HFF-Myc (cell line): ENCODE measurements at places on chromosomes 5 and 9.

- DNase-seq, result no peak
Observed at GRCh38 chr5:132435886-132436285, 54.7 kb downstream of the IRF1 start.

- no peak for DNase-seq
Observed at GRCh38 chr5:88827997-88828396, 55.0 kb downstream of the MEF2C start.

DNA sequence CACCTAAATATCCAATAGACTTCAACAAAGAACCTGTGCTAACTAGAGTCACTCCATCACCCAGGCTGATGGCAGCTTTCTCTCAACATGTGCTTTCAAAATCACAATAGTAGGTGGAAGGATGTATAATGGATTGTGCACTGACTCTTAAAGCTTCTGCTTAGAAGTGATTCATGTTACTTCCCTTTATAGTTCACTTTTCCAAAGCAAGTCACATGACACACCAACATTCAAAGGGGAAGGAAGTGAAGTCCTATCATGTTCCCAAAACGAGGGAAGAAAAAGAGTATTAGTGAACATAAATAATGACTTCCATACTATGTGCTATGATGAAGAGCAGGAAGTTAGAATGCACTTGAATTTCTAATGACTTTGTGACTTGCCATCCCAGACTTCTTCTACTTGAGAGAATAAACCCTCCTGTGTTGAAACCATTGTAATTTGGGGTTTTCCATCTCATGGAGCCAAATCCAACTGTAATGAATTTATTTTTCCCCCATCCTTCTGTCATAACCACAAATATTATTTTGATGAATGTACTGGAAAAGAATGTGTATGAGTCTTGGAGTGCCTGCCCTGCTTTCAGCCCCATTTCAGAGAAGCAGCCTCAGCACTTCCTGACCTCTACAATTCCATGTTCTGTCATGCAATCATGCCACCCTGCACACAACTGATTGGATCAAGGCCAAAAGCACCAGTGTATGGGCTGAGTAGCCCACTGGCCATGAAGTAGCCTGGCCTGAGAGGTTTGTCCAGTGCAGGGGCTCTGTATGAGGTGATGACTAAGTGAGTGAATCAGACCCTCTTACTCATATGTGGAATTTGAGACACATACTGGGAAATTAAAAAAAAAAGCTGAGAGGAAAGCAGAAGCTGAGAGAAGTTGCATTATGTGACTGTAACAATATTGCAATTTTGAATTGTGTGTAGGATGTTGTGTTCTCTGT, 525.9 kb upstream of the CLINT1 start:
- peak; percentile 83 for DNase-seq

GRCh38 chr5:135019314-135019713, 14.7 kb downstream of the PITX1 start:
- no peak for DNase-seq

DNA sequence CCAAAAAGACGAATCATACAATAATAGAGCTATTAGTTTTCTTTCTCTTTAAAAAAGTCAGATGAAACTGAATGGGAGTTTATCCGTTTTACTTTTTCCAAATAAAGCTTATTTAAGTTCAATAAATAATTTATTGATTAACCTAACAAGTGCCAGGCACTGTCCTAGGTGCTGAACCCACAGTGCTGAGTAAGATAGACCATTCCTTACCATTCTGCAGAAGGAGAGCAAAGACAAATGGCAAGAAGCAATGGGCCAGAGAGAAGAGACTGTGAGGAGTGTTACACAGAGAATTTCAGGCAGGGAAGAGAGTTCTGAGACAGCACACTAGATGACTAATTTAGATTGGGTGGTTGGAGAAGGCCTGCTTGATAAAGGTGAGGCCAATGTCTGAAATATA, 127.2 kb downstream of the AUH start:
- no peak for DNase-seq
